ENCODE measurements at places on chromosomes 2 and 18.

GRCh38 chr2:162069267-162069903, 4.6 kb downstream of the DPP4 start:
- no peak for DNase-seq

DNA sequence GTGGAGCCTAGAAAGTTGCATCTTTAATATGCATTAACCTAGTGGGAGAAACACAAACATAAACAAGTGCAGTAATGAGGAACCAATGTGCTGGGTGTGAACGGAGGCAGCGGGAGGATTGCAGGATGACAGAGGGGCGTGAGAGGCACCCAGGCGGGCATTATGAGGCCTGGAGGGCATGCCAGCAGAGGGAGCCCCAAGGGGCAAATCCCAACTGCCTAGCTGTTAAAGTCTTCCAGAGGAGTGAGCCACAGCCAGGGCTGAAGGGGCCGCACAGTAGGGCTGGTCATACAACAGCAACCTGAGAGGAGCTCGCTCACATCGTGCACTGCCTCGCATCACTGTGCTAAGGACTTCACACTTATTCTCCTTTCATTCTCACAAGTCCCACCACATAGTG, 13.3 kb upstream of the PRELID3A start:
- DNase-seq, result no peak

DNA sequence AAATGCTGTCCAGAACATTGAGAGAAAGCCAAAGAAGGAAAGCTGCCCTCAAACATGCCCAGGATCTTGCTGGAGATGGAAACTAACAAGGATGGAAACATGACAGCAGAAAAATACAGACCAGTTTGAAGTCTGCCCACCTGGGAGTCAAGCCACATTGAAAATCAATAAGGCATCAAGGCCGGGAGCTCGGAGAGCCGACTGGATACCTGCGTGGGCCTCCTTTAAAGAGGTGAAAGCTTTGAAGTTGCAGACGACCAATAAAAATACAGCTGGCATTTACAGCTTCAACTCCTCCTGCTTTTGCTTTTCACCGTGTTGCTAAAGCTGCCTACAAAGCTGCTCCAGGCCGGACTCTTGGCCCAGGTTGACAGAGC, 279.7 kb downstream of the SRBD1 start:
- DNase-seq, result no peak

DNA sequence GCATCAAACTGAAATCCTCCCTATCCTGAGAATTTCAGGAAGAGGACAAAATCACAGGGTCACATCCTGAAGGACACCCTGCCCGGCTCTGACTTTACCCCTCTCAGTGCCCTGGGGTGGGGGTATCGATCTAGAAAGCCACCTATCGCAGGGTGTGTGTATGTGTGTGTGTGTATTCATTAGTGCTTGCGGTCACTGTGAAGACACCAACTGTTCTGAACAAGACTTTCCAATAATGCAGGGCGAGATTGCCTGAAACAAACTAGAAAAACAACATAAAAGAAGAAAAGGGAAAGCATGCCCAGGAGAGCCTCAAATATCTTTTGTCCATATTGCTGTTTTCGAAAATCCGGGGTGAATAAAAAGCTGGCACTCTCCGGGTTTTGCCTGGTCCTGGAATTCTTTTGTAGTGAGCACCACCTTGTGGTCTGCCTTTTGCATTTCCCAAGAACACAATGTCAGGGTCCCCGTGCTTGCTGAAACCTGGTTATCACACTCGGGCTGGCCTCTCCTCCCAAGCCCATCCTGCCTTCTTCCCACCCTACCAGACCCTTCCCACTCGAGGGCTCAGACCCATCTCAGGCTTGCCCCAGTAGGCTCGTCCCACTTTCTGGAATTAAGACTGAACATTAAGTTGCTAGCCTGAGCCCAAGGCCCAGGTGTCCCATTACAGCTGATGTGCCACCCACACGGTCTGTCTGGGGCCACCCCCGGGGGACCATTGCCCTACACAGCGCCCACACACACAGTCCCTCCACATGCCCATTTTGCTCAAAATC, 25.0 kb upstream of the COPS8 start:
- peak; percentile 27 for DNase-seq

GRCh38 chr2:200810252-200810997, 1.3 kb upstream of the BZW1 start:
- no peak for DNase-seq

DNA sequence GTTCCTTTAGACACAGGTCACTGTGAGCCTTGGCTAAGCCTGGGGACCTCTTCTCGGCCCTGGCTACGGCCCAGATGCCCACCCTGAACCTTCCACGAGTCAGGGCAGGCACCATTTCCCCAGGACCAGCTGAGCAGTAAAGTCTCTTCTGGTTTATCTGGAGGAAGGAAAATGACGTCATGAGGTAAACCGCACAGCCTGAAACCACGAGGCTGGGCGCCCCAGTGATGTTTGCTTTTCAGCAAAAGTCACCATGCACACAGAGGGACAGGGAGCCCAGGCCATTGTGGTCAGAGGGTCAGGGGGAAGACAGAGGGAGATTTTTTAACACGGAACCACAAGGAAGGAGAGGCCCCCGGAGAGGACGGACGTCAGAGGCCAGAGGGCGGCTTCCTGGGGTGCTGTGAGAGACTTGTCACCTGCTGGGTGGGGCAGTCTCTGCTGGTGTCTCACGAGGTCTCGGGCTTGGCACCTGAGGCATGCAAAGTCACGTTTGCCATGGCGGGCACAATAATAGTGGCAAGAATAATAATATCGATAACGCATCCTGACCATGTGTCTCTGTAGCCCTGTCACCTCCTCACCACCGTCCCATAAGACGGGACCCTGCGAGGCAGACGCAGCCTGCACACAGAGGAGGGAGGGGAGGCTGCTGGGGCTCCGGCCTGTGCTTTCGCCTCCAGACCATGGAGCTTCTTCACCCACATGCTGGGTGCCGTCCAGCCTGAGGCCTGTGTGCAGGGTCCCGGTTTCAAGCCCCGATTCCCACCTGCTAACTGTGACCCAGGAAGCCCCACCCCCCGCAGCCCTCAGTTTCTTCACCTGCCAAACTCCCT, 33.2 kb upstream of the FOSL2 start:
- DNase-seq, result no peak

- no peak for DNase-seq
Measured at GRCh38 chr2:64525317-64525613, 1.1 kb downstream of the AFTPH start.

DNA sequence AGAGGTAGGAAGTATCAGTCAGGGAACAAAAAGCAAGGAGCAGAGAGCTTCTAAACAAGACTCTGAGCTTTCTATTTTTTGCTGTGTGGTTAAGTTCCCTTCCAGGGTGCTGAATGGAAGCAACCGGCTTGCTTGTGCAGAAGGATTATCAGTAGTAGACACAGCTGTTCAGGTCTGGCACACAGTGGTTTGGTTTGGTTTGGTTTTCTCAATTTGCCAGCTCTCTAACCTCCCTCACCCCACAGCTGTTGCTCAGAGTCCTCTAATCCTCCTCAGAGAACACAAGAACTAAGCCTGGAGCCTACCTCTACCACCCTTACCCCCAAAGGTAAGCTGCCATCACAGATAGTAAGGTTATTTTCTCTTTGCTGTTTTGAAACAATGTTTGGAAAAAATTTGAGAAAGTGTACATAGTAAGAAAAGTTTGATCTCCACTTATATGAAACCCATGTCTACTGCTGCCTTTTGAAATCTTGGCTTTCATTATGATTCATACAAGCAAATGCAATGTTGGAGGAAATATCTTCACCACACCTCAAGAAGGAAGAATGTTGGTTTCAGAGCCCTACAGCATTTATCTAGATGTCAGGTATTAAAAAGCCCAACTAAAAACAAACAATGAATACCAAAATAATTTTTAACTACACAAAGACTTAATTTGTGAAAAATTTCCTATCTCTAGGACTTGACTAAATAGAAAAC, 255.3 kb downstream of the NR4A2 start:
- no peak for DNase-seq

GRCh38 chr2:45055162-45055605, 45.9 kb upstream of the SIX2 start:
- no peak for DNase-seq

GRCh38 chr18:57738078-57738477, 65.0 kb downstream of the ATP8B1 start:
- DNase-seq, result no peak

- no peak for DNase-seq
Measured at GRCh38 chr18:51168026-51168742, 29.3 kb downstream of the MEX3C start.

DNA sequence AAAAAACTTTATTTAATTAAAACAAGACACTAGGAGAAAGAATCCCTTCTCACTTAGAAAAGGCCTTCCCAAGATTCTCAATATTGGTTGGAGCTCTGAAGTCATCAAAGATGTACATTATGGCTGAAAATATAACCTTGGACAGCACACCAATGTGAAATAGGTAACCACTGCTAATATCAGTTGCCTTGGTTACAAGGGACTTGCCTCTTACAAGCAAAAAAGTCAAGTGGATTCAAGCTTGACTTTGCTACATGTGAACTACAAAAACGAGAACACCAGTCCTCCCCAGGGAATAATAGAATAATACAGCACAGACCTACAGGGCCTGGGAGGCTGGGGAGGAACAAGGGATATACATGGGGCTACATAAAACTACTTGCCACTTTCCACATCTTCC, 46.1 kb downstream of the NABP1 start:
- no peak for DNase-seq

- no peak for DNase-seq
Measured at GRCh38 chr18:77044866-77045664, 87.5 kb downstream of the MBP start.

DNA sequence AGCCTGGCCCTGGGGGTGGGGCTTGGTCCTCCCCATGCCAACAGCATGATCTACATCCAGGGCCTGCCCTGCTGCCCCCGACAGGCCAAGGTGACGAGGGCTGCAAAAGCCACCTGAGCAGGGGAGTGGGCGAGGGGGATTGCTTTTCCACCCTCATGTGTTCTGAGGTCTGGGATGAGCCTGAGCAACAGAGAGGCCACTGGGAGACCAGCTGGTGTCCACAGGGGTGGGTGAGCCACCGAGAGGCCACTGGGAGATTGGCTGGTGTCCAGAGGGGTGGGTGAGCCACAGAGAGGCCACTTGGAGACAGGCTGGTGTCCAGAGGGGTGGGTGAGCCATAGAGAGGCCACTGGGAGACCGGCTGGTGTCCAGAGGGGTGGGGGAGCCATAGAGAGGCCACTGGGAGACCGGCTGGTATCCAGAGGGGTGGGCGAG, 147.4 kb upstream of the GPC1 start:
- no peak for DNase-seq

- no peak for DNase-seq
Measured at GRCh38 chr18:78972930-78973331, 6.7 kb upstream of the SALL3 start.

DNA sequence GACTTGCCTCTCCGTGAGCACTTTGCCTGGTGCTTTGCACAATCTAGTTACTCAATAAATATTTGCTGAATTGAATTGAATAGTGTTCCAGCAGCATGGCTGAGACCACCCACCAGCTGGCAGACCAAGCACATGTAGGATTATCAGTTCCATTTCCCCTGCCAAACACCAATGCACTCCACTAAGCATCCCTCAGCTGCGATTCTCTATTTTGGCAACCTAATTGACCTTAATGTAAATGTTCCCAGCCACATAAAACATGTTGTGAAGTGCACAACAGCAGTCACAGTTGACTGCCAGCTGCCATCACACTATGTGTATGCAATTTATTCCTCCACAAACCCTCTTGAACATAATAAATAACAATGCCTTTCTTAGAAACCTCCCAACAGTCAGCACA, 1879.4 kb upstream of the PIK3C3 start:
- DNase-seq, result no peak

GRCh38 chr18:13544953-13545352, 181.4 kb downstream of the FAM210A start:
- no peak for DNase-seq

DNA sequence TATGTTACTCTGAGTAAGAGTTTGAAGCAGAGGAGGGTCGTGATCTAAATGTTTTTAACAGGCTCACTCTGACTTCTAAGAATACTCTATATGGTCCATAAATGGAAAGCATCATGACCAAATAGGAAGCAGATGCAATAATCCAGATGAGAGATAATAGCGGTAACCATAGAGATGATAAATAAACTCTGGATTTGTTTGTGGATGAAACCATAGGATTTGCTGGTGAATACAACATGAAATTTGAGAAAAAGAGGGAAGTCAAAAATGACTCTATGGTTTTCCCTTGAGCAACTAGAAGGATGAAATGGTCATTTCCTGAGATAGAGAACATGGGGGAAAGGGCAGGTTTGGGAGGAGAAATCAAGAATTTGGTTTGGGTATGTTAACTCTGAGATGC, 3.9 kb downstream of the HEATR5B start:
- DNase-seq, result no peak

DNA sequence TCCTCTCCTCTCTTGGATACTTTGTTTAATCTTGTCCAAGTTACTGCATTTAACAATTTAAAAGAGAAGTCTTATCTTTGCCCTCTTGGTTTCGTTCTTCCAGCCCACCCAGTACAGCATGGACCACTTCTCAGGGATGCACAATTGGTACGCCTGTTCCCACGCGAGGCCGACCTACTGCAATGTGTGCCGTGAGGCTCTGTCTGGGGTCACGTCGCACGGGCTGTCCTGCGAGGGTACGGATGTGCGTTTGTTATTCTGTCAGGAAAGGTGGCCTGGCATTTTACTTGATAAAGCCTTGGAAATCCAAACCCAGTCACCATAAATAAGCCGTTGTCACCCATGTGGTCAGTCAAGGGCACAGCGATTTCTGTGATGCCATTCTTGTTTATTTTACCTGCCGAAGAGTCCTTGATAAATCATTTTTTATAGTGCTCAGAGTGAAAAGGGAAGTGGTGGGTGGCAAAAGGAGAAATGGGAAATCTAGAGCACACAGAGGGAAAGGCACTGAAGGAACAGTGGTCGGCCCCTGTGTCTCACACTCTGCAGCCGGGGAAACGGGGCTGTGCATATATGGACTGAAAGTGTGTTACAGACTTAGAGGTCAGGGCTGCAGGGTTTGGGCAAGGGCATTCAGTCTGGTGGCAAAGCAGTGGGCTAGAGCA, 80.5 kb downstream of the DGKD start:
- DNase-seq, result no peak

- no peak for DNase-seq
Measured at GRCh38 chr2:43136011-43136799, 90.2 kb downstream of the ZFP36L2 start.
